Activated CD4-positive, alpha-beta T cell treated with anti-CD3 and anti-CD28 coated beads, Interleukin-2, amount 10 ng/mL, durations not matched to agents 24 days and 14 days (primary cell): ENCODE measurements at places on chromosomes 5 and 9.

DNA sequence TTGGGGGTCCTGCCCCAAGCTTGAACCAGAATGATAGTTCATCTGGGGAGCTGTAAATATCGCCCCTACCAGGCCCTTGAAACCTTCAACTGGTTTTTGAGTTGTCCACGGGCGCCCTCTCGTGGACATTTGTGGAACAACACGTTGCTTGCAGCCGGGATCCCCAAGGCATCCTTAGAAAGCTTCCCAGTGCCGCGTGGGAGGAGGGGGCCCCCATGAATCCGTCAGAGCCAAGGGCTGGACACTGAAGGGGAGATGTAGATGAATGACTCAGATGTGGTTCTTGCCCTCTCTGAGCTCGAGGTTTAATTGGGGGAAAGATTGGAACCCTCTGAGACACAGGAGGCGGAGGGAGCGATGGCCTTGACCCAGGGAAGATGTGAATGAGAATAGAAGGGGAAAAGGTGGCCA lies 31.8 kb upstream of the ORM1 start:
- DNase-seq: peak; percentile 91

DNA sequence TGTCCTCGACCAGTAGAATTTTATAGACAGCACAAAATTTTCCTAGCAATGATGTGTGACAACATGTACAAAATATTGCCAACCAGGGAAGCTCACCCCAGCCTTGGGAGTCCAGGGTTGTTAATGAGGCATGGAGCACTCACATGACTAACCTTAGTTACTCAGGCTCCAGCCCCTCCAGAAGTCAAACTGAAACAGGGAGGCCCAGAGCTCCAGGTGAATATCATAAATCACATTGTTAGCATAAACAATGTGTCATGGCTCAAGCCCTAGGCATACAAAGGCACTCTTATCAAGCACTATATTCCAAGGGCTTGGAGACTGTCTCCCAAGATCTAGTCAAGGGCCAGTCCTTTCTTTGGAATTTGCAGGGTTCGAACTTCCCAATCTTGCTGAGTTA lies 44.4 kb downstream of the TNFAIP8 start:
- no peak for DNase-seq

DNA sequence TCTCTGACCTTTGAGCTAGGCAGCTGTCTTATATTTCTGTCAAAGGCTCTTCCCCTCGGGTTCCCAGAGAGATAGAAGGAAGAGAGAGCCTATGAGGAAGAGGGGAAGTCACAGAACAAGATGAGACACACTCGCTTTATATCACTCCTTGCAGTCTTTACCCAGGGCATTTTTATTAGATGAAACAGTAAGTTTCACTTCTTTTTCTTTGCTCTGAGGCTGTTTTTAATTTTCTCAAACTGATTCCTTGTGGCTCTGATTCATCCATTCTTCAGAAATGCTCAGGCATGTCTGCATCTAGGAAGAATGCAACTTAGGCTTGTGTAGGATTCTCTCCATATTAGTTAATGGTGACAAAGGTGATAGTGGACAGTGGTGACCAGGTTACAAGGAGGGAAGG lies 132.9 kb upstream of the CHD1 start:
- no peak for DNase-seq

DNA sequence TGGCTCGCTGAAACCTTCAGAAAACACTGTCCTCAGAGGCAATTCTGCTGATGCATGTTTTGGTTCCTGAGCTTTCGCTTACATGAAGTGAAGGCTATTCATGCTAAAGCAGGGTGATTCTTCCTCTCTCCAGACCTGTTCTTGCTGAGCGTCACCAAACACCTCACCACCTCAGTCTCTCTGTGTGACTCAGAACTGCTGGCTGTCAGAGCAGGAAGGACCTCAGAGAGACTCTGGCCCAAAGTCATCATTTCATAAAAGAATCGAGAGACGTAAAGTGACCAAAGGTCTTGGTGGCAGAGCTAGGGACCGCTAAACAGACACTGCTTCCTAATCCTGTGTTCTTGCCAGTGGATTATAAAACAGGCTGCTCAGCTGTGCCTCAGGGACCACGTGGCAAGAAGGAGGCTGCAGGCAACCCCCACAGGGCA lies 73.8 kb downstream of the LHFPL2 start:
- no peak for DNase-seq

DNA sequence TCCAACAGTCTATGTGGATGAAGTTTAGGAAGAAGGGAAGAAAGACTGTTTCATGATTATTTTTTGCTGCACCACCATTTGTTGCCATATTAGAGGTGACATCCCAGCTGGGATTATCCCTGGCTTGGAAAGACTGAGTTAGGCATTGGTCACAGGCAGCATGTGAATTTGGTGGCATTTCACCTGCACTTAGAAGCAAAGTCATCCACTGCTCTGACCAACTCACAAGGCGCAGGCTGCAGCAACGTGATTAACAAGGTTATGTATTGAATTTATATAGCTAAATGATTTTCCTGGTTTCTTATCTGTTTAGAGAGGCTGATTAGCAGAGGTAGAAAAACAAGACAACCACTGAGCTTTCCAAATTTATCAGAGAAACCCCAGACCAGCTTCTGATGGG lies 2.7 kb downstream of the FYB1 start:
- peak; percentile 64 for DNase-seq
